Kidney capillary endothelial cell (primary cell): ENCODE measurements at places on chromosomes 7 and 10.

DNA sequence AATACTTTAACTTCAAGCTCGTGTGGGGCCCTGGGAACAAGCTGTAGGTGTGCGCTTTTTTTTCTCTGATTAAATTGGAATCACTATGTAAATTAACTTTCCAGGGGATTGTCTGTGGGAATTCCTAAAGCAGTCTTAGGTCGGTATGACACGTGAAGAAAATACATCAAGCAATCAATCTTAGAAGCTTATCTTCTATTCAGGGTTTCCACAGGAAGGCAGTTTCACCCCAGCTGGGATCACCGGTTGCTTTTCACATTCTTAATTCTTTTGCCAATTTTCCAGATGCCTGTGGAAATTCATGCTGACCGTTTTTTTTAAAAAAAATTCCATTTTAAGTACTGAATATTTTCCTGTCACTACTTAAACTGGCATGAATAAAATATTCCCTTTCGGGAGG lies 41.9 kb downstream of the CAMK1D start:
- no peak for DNase-seq

GRCh38 chr10:3350617-3351258 lies 178.2 kb upstream of the PITRM1 start:
- no peak for DNase-seq

GRCh38 chr7:25263337-25263736 lies 35.1 kb upstream of the NPVF start:
- no peak for DNase-seq

- peak; percentile 39 for DNase-seq
Observed at GRCh38 chr10:43292755-43293676, 26.2 kb upstream of the RASGEF1A start.

DNA sequence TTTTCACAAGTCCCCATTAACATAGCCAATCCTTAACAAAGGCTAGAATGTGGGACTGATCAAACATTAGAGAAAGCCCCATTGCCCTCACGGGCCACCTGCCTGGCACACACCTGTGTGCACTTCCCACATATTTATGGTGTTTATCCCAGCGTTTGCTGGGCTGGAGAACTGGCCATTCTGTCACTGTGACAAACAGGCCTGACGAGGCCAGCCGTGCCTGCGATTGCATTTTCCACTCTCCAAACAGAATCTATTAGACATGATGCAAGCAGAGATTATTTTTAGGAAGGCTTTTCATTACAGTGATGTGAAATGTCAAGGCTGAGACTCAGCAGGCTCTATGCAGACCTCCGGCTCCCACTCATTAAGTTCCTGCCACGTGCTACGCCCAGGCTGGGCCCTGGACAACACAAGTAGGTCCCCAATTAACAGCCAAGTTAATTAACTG lies 20.4 kb downstream of the PTPRN2 start:
- no peak for DNase-seq

DNA sequence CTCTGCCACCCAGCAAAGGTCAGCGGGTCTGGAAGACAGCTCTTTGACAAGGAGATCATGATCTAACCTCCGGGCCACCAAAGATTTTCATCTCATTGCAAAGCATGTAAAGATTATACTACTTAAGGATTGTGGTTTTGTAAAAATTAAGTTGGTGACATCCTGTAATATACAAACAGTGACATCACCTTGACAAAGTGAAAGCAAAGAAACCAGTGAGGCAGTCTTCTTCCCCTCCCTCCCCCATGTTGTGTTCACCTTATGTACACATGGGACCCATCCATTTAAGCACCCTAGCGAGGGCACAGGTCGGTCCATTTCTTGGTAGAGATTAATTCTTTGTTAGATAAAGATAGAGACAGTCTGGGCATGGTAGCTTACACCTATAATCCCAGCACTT lies 3.9 kb downstream of the MDH2 start:
- no peak for DNase-seq

- DNase-seq: no peak
Observed at GRCh38 chr7:123608991-123609882, 7.6 kb downstream of the ASB15 start.

- DNase-seq: no peak
Observed at GRCh38 chr10:89627830-89628229, 17.2 kb downstream of the PANK1 start.

GRCh38 chr7:108374899-108375298 lies 81.3 kb downstream of the NRCAM start:
- no peak for DNase-seq

GRCh38 chr10:114347241-114347640 lies 57.1 kb downstream of the AFAP1L2 start:
- no peak for DNase-seq

DNA sequence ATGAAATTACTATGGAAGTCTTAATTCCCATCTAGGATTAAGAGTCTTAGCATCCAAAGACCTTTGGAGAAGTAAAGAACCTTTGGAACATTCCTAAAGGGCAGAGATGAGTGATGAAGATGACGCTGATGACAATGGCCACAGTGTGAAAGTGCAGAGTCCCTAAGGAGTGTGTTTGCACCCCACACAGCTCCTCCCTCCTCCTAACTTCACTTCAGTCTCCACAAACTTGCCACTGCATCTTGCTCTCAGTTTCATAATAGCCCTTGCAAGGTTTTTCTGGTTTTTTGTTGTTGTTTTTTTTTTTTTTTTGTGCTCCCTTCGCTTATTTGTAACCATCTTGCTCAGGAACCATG lies 117.5 kb upstream of the ANLN start:
- DNase-seq: no peak

GRCh38 chr7:128701062-128701785 lies 29.1 kb downstream of the GARIN1A start:
- DNase-seq: no peak

DNA sequence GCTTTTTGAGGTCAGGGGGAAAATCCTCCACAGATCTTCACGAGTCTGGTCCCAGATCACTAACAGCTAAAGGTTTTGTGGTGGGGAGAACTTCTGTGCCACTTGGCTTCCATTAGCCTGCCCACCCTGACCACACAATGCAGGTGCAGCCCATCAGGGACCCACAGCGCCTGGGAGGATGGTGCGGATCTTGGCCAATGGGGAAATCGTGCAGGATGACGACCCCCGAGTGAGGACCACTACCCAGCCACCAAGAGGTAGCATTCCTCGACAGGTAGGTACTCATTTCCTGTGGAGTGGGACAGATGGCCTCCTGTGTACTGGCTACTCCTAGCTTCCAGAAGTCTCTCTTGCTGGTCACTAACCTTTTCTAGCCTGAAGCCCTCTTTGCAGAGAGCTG lies 1.5 kb downstream of the FAM241B start:
- no peak for DNase-seq

DNA sequence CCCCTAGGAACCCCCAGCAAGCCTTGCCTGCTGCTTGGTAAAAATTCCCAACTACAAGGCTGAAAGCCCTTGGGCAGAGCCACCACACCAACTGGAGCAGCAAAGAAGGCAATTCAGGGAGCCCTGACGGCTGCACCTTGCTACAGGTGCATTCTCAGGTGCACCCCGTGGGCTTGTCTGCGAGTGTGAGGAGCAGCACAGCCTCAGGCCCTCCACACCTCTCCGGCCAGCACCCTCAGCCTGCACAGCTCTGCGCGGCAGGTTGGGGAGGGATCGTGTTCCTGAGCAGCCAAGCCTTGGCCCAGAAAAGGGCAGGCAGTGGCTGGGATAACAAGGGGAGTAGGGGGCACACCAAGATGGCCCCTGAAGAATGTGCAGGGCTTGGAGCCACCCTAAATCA lies 104.1 kb downstream of the FAM53B start:
- no peak for DNase-seq

DNA sequence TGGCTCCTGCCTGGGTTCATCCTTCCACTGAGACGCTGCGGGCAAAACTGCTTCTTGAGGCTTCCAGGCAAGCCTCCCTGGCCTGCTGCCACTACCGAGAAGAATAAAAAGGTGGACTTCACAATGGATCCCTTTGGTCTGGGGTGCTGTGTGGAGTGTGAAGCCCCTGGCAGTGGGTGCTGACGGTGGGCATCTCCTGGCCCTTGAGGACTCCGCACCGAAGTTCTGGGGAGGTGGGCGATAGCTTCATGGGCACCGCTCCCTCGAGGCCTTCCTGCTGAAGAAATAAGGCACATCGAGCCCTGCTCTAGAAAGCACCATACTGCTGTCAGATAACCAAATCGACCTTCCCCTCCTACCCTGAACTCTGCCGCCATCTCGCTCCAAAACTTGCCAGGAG lies 106.6 kb upstream of the CTBP2 start:
- no peak for DNase-seq

- no peak for DNase-seq
Observed at GRCh38 chr10:9038146-9038714, 983.7 kb downstream of the GATA3 start.

GRCh38 chr10:104127411-104127810 lies 5.4 kb downstream of the SFR1 start:
- DNase-seq: no peak

DNA sequence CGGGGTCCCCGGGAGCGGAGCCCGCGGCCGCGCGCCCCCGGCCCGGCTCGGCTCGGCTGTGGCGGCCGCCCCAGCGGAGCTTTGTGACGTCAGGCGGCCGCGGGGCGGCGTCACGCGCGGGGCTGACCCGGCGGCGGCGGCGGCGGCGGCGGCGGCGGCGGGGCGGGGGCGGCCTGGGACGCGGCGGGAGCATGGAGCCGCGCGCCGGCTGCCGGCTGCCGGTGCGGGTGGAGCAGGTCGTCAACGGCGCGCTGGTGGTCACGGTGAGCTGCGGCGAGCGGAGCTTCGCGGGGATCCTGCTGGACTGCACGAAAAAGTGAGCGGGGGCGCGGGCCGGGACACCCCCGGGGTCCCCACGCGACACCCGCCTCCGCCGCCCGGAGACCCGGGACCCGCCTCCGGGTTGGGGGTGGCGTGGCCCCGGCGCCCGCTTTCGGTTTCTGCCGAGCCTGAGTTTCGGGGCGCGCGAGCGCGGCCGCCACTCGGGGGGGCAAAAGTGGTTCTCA lies at the start of gene PWWP2B:
Gene PWWP2B, plus strand, starts transcription at position 165 of the 506 bp plus-strand sequence. Its CDS starts 27 bp downstream, at position 192.
- DNase-seq: no peak

DNA sequence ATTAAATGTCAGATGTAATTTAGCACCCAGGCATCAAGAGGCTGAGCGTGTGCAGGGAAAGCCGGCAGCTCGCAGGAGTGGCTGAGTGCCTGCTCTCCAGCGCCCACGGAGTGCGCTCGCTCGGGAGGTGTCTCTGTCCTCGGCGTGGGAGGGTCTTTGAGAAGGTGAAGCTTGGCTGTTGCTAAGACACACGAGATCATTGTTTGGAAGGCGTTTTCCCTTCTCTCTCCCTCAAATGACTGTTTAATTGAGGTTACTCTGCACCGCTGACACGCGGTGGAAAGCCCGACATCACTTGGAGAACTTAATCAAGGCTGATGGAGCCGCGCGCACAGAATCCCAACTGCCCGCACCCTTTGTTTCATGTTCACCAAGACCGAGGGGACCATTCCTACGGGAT lies 414.6 kb downstream of the DNAJB6 start:
- no peak for DNase-seq

GRCh38 chr7:46745707-46746090 lies 824.6 kb upstream of the IGFBP3 start:
- no peak for DNase-seq

DNA sequence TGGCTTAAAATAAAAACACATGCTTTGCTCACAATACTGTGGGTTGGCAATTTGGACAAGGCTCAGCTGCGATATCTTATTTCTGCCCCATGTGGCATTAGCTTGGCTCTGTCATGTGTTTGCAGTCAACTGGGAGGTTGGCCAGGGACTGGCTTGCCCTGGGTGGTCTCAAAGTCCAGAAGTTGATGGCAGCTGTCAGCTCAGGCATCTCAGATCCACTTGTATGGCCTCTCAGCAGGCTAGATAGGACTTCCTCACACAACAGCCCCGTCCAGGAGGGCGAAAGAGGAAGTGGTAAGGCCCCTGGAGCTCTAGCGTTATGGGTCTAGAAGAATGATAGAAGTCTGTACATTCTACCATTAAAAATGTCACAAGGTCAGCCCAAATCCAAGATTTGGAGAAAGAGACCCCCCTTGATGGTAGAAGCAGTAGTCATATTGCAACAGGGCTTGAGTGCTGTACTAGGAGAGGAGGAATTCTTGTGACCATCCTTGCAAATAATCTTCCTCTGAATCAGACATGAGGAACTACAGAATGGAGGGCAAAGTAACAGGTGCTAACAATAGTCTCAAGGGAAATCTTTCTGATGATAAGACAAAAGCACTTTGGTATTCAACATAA lies 166.2 kb downstream of the FAM107B start:
- no peak for DNase-seq

DNA sequence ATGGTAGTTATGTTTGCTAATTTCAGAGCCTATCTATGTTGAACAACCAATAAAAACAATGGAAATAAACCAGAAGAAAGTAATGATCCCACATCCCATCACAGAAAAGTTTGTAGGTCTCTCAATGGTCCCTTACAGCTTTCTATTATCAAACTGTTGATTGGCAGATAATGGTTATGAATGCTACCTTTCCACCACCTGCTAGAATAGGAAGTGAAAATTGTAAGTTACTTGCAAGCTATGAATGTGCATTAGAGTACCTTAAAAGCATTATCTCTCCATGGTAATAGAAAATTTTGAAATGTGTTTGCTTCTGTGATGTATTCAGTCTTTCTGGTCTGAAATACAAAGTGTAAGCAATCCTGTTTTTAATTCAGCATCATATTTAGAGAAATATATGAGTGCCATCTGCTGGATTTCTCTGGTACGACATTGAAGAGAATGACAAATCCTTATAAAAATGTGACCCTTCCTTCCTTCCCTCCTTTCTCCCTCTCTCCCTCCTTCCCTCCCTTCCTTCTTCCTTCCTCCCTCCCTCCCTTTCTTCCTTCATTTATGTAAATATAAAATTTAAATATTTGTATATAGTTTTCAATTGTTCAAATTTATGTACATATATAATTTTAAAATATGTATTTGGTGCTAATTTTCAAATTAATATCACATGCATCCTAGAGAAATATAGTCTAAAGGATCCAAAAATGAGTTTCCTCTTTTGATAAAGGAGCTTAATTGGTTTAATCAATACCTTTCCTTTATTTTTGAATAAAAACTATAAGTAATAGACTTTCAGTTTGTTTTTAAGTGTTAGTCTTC lies 41.4 kb upstream of the PNLIPRP3 start:
- peak; percentile 26 for DNase-seq

- no peak for DNase-seq
Observed at GRCh38 chr10:67280405-67280804, 354.6 kb downstream of the LRRTM3 start.

- DNase-seq: no peak
Observed at GRCh38 chr7:4621396-4621795, 60.7 kb upstream of the FOXK1 start.
